ENCODE measurements at places on chromosomes 11 and 22.

DNA sequence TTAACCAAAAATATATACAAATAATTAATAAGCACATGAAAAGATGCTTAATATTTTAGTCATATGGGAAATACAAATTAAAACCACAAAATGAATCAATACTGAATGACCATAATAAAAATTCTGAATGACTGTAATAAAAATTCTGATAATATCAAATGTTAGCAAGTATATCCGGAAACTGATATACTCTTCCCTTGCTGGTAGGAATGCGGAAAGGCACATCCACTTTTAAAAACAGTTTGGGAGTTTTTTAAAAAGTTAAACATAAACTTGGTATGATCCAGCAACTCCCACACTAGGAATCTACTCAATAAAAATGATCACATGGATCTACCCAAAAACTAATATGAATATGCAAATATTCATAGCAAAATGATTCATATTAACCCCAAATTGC lies 30.8 kb upstream of the GRIA4 start:
- DNase-seq = no peak

DNA sequence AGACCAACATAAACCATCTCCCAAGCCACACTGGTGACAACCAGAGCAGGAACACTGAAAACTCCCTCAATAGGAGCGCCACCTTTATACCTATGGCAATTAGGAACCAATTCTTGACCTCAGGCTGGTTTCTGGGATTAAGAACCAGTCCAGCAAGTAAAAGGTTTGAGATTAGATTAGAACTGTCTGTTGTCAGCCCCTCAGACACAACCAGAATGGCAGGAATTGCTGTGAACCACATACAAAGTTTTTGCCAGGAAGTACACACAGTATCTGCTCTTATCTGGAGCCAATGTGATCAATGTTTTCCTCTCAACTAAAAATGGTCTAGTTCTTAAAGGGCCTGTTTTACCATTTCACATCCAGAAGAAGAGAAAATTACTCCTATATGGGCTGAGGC lies 55.2 kb downstream of the RBFOX2 start:
- DNase-seq = no peak

DNA sequence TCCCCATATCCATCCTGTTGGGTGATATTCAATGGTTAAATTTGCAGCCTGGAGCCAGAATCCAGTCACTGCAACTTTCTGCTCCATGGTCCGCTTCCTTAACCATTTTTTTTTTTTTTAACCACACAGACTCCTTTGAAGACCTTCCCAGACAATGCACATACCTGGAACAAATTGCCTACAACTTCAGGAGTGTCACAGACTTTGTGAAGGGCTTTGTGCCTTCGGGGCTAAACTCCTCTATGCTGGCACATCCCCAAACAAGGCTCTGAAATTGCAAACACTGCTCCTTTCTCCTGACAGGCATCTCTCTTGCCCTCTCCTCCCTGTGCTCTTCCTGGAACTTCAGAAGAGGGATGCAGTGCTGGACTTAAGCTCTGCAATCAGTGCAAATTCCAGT lies 40.6 kb downstream of the TENM4 start:
- no peak for DNase-seq

DNA sequence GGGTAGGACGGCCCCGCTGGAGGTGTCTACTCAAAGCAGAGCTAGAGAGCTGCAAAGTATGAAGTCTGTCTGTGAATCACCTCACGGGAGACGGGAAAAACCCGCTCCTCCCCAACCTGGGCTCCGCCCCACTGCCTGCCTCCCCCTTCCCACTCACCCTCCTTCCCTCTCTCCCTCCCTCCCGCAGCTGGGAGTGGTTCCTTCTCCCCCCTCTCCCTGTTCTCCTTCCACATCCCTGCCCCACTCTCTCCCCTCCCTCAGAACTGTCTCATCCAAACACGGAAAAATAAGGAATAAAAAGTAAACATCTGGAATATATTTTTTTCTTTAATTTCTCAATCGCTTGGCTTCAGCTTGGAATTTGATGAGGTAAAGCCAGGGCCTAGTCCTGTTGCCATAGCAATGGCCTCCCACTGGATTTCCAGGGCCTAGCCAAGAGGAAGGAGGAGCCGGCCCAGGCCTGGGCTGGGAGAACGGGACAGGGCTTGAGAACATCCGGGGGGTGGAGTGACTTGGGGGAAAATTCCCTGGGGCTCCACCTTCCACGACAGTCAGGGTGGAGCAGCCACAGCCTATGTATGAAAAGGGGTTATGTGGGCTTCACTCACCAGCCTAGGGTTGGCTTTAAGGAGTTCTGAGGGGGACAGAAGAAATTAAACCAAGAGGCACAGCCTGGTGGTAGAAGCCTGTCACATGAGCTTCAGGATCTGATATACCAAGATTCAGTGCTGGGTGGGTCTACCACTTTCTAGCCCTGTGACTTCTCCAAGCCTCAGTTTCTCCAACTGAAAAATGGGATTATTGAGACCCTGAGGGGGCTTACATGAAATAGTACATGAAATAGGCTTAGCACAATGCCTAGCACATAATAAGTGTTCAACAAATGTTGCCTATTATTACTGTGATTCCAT lies 2.2 kb downstream of the TNKS1BP1 start:
- DNase-seq = no peak

DNA sequence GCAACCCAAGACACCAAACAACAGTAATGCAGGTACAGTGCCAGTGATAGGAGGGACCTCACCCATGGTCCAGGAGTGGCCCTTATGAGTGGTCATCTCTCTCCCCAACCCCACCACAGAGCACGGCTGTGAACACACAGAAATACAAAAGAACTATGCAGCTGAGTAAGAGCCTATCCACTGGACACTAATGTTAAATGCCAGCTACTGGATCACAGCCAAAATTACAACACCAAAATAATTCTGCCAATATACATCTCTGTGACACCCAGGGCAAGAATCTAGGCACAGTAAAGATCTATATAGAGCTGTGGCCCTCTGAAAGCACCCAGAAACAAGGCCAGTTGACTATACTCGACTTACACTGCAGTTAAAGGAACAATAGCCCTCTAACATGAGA lies 22.8 kb upstream of the GPR83 start:
- DNase-seq = no peak

DNA sequence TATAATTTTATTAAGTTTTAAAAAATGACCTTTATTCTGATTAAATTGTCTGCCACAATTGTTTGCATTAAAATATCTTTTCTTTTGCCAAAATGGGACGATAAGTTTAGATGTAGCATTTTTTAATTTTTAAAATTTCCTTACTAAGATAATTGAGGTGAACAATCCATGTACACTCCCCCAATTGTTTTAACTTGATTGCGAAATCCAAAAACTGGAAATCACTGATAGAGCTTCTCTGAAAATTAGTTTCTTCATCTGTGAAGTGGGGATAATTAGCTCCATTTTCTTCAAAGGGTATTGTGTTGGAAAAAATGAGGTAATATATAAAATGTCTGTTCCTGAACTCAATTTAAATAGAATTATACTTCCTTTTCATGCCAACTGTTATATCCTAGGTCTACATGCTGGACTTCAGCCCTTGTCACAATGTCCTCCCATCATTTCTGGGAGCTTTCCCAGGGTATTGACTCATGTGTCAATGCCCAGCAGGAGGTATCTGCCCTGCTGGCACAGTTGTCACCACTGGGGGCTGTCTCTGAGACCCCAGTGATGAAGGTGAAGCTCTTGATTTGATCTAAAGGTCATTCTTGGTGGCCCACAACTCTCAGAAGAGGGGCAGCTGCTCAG lies 28.7 kb upstream of the NAV2 start:
- no peak for DNase-seq

GRCh38 chr11:12806113-12806512 lies 131.9 kb downstream of the TEAD1 start:
- no peak for DNase-seq

- no peak for DNase-seq
Observed at GRCh38 chr11:112656772-112657428, 304.3 kb upstream of the NCAM1 start.

DNA sequence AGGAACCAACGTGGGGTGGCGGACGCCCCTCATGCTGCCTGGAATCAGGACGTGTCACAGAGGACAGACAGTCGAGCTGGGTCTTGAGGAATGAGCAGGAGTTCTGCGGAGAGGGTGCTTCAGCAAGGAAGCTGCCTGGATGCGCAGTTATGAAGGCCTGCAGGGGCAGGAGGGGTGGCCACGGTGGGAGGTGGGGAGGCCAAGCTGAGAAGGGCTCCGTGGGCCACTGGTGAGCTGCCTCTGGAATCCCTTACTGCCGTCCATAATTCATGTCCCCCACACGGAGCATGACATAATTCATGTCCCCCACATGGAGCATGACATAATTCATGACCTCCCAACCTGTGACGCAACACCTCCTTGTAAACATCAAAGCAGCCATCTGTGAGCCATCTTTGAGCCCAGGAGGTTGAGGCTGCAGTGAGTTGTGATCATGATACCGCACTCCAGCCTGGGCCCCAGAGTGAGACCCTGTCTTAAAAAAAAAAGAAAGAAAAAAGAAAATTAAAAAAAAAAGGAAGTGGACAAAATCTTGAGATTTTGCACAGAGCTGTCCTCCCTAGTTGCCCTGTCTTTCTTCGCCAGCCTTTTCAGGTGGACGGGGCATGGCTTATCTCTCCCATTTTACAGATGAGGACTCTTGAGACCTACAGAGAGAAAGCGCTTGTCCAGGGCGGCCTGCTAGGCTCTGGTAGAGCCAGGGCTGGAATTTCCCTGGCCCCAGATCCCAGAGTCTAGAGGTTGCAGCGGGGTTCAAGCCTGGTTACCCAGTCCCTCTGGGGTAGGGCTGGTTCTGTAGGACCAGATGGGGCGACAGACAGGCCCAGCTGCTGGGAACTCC lies 24.3 kb upstream of the PICK1 start:
- DNase-seq = no peak

- DNase-seq = no peak
Observed at GRCh38 chr11:121095561-121095960, 5.5 kb upstream of the TECTA start.

DNA sequence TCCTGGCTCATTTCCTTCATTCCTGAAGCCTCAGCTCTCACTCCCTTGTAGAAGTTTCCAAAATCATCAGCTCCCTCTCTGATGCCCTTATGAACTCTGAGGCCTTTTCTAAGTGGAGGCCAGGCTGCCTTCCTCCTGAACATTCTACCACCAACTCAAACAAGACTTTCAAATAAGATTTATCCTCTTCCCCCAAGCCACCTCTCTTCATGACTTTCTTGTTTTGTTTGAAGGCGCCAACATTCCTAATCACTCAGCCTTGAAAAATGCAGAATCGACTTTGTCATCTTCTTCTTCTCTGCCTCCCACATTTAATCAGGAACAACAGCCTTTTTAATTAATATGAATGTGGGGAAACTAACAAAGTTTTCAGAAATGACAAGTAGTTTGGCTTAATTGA lies 927.9 kb downstream of the OPCML start:
- DNase-seq = no peak

DNA sequence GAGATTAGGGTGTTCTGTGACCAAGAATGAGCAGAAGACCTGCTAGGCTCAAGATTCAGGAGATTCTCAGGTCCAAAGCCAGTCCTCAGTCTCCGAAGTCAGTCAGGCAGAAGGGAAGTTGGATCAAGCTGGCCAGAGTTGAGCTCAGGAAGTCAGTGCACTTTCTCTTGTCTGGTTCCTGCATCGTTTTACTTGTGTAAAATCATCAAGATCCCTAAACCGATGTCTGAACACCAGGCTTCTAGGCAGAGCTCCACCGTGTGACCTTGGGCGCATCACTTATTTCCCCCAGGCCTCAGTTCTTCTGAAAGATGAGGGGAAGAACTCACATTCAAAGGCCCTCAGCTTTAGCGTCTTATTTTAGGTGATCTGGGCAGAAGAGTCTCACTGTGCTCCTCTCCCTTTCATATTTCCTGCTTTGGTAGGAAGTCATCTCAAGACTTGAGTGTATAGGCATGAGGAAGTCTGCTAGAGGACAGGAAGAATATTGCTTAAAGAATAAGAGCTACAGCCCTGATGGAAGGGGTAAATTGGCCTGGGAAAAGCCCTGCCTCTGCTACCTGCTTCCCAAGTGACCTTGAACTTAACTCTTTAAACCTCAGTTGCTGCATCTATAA lies 20.2 kb downstream of the NF2 start:
- no peak for DNase-seq

GRCh38 chr11:118263695-118264568 lies at the start of gene MPZL2:
Gene MPZL2, minus strand, starts transcription at chr11:118264297. Its CDS starts 144 bp downstream, at chr11:118264153.
- DNase-seq = no peak

All from activated CD4-positive, CD25-positive, alpha-beta regulatory T cell treated with anti-CD3 and anti-CD28 coated beads, Interleukin-2, amount 50 U/mL, for 72 hours (primary cell).